ENCODE measurements at places on chromosomes 2 and 18.

DNA sequence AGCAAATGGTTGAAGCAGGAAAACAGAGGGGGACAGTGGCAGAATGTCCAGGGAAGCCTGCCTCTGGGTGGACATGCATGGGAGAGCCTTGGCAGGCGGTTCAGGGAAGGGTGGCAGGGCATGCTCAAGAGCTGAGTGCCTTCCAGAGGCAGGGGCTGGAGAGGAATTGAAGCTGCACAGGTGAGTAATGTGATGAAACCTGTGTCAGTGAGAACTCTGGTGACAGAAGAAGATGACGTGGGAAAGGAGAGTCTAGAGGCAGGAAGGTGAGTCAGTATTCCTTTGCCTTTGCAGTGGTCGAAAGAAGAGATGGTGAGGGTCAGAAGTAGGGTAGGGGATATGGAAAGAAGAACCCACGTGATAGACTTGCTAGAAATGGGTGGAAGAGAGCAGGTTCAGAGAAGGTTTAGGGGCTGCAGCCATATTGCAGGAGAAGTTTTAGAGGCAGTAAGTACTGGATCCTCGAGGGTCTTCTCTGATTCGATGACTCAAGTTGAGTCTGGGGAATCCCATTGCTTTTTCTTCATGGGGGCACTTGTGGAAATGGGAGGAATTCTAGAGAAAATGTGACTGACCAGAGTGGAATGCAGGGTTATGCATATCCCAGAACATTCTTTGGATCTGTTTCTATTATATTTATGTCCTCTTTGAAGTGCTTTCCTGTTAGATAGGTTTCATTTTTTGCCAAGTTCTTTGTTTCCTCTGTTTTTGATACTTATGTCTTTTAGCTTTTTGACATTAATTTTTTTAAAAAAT, 37.4 kb downstream of the TMEM87B start:
- DNase-seq = no peak

DNA sequence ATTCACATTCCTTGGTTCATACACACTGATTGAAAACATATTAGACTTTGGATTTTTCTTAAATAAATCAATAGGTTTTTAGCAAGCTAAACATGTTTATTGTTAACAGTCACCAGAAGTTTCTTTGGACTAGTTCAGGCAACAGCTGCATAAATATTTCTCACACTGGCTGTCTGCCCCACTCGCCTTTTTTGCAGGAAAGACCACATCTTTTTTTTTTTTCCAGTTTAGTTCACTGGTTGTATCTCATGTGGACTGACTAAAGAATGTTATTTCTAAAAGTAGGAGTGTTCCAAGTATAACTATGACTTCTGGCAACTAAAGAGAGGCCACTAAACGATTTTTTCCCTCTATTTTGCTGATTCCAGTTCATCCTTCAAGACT, 31.1 kb downstream of the SLC40A1 start:
- no peak for DNase-seq

DNA sequence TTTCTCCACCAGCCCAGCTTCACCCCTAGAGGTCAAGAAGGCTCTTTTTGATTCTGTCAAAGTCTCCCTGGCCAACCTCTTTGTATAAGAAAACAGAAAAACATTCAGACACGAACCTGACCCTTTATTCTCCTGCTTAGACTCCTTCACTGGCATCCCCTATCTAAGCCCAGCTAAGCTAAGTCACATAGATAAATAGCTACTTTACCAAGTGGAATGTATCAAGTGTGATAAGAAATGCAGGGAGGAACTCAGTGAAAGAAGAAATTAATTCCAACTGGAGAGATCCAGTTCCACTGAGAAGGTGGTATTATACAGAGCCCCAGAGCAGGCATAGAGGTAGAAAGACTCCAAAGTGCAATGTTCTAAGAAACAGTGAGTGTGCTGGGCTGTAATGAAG, 489.5 kb downstream of the TNS1 start:
- no peak for DNase-seq

GRCh38 chr2:73972846-73973245, 11.9 kb upstream of the TET3 start:
- DNase-seq = no peak

GRCh38 chr2:42210203-42210602, 41.0 kb downstream of the EML4 start:
- no peak for DNase-seq

GRCh38 chr2:216743781-216744180, 48.4 kb upstream of the IGFBP5 start:
- DNase-seq = no peak

GRCh38 chr18:28081516-28081915, 95.4 kb downstream of the CDH2 start:
- no peak for DNase-seq

- DNase-seq = no peak
These were observed 2.4 kb upstream of the GPC1 start for GRCh38 chr2:240432820-240433801.

GRCh38 chr2:58044145-58044544, 2.5 kb upstream of the VRK2 start:
- no peak for DNase-seq

- DNase-seq = no peak
These were observed 710.4 kb downstream of the RNF144A start for GRCh38 chr2:7627583-7627982.

GRCh38 chr2:9373476-9373875, 49.9 kb downstream of the ITGB1BP1 start:
- no peak for DNase-seq

DNA sequence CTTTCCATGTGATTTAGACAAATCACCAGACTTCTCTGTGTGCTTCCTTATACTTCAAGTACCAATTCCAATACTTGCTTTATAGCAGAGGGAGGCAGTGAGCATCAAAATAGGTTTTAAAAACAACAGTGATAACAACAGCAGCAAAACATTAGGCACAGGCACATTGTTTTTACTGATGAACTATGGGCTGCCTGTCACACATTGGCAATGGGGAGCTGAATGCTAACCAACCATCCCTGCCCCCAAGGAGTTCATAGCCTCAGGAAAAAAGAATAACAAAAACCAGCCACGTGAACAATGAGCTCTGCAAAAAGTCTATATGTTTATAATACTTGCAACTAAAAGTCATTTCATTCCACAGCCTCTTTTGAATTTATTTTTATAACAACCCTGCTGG, 287.9 kb upstream of the TRIB2 start:
- no peak for DNase-seq

- no peak for DNase-seq
These were observed 53.5 kb downstream of the THSD7B start for GRCh38 chr2:136818839-136819238.

DNA sequence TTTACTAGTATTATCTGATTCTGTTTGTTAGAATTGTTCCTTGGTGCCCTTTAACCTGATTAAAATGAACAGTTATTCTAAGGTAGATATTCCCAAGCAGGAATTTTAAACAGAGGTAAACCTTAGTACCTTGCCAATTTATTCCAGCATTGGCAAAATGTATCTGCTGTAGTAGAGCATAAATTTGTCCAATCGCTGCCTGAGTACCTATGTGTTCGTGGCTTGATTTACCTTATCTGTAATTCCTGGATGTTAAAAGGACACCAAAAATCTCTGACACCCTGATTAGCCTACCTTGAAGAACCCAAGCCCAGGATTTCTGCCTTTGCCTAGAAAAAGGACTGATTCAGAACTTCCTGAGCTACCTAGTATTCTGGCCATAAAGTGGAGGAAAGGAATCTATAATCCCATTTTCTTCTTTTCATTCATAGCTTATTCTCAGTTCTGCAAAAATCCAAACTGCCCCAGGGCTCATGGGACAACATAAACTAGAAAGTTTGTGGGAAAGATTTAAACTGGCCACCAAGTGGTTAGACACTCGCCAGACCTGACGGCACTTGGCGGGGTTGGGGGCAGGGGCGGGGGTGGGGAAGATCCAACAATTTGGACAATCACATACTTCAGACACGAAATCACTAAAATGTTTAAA, 16.2 kb upstream of the ZCCHC2 start:
- DNase-seq = no peak

DNA sequence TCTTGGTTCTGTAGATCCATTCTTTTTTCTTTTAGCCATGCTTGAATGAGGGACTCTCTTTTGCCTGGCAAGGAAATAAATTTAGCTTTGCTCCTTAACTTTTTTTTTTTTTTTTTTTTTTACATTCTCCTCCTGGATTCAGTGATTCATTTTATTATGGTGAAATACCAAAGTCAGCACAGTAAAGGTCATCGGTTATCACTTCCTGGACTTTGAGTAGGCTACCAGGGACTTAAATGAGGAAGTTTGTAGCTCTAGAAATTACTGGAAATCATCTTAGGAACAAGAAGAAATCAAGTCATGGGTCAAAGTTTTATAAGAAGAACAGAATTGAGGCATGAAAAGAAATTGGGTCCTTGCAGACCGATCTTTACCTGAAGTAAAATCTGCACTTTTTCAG, 75.0 kb downstream of the SOCS6 start:
- no peak for DNase-seq

DNA sequence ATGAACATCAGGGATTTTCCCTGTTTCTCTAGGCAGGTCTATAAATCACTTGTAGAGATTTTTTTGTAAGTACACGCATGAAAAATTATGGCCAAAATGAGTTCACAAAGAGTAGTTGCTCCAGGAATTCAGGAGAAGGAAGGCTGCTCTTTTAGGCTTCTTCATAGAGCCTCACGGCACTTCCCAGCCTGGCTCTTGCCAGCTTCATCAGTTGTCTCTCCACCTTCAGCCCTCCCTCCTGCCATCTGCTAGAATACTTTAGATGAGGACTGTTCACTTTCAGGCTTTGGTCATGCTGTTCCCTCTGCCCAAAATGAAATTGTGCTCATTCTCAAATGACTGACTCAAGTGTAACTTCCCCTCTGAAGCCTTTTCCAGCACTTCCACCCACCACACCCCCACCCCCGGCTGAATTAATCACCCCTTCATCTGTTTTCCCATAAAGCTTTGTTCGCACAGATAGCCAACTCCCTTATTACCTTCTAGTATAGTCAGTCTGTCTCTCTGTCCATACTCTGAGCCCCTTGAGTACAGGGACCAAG, 1.8 kb upstream of the ABCA12 start:
- no peak for DNase-seq

DNA sequence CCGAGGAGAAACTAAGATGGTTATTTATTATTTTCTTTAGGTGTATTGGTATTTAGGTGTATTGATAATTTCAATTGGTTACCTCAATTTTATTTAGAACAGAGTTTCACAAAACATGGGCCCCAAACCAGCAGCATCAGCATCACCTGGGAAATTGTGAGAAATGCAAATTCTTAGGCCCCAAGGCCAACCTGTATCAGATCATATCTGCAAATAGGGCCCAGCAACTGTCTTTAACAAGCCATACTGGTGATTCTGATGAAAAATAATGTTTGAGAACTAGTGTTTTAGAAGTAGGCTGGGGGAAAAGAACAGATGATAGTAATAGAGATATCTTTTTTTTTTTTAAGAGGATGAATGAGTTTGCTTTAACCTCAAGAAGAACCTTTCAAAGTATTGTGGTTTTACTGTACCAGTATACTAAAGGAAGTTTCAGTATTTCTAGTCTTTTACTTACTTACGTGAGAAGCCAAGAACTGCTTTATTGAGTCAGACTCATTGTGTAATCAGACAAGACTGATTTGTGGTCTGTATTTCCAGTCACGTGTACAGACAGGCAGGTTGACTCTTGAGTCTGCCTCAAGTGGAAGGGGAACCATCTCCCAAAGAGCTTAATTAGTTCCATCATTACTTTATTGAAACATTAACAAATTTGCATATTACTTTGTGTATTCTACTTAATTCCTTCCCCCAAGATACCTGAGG, 60.4 kb upstream of the GAREM1 start:
- DNase-seq = no peak

DNA sequence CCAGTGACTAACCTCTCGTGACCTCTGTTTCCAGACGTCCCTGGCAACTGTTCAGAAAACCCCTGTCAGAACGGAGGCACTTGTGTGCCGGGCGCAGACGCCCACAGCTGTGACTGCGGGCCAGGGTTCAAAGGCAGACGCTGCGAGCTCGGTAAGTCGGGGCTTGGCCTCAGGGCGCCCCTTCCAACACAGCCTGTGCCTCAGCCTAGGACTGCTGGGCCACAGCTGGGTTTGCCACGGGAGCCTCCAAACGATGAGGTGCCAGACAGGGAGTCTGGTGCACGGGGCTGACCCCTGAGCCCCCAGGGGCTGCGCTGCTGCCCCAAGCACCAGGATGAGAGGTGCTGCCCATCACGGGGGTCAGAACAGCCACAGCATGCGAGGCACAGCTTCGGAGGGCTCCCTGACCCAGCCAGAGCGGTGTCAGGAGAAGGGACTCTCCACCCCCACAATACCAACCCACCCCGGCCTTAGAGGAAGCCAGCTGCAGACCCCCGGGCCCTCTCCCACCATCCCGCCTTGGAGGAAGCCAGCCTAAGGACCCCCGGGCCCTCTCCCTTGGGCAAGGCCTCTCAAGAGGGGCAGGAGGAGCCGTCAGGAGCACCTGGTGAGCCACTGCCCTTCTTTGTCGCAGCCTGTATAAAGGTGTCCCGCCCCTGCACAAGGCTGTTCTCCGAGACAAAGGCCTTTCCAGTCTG, 20.3 kb downstream of the MTERF4 start:
- no peak for DNase-seq

GRCh38 chr2:67400560-67401485, 3.7 kb downstream of the ETAA1 start:
- no peak for DNase-seq

DNA sequence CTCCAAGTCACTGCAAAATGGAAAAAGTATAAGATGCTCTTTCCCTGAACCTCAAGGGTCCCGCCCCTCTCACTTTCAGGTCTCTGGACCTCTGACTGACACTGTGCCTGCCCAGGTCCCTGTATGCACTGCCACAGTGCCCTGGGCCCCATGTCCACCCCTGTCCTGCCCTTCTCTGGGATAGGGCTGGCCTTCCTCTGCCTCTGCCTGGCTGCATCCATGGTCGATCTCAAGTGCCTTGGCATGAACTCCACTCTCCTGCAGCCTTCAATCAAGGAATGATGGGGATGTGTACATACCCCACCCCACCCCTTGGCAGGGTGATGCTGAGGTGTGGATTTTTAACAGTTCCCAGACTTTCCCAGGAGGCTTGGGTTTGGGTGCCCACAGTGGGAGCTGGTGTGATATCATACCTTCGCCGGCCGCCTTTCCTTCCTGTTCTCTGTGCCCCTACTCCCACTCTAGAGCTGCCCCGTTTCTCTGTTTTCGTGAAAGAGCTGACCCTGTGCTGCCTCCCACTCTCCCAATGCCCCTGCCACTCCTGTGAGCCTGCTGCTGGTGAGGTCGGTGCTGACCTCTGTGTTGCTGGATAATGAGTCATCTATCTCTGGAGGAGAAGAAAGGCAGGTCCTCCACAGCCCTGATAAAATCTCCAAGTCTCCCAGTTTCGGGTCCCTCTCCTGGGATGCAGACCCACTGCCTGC, 18.9 kb downstream of the PTPN18 start:
- no peak for DNase-seq

GRCh38 chr2:151619337-151619989, 114.8 kb downstream of the NEB start:
- DNase-seq = no peak

- no peak for DNase-seq
These were observed 1232.0 kb upstream of the FAM98A start for GRCh38 chr2:34831096-34831495.

- no peak for DNase-seq
These were observed 46.3 kb upstream of the VIT start for GRCh38 chr2:36650031-36650829.

GRCh38 chr2:229474125-229474524, 203.0 kb upstream of the PID1 start:
- no peak for DNase-seq
